ENCODE measurements at places on chromosomes 1 and 21. TPM values are rescaled to one million over a fixed set of nuclear protein-coding genes. Genes with fewer than 3 reads are reported as not detected.

Gene MTARC1
- 1.7 TPM for total RNA-seq

Gene SHE
- total RNA-seq = not detected

Gene LCE1C
- not detected for total RNA-seq

Gene LRRC3
- 1.3 TPM for total RNA-seq

Gene ACKR1
- not detected for total RNA-seq

Gene LPAR3
- 3.0 TPM for total RNA-seq

Gene PPOX
- 12.8 TPM for total RNA-seq

Gene ID3
- total RNA-seq = 139 TPM

Gene CDC73
- total RNA-seq = 11.4 TPM

Gene PEX11B
- total RNA-seq = 32.3 TPM

Gene TNFRSF4
- total RNA-seq = 0.30 TPM

Gene OR2T2
- not detected for total RNA-seq

Gene TPTE
- total RNA-seq = not detected

Gene OR2L3
- not detected for total RNA-seq

Gene ZBTB18
- 4.6 TPM for total RNA-seq

Gene PLA2G2C
- total RNA-seq = not detected

Gene BMP8B
- not detected for total RNA-seq

Gene THBS3
- 10.1 TPM for total RNA-seq

Gene KIRREL1
- 57.7 TPM for total RNA-seq

Data from bronchus fibroblast of lung (primary cell).